ENCODE measurements at places on chromosomes 11 and 22. TPM values are rescaled to one million over a fixed set of nuclear protein-coding genes. Genes with fewer than 3 reads are reported as not detected.
A peak's percentile ranks its signal among the peaks of the same experiment; 100 is the strongest.

The NAALAD2 gene
- total RNA-seq: not detected

GRCh38 chr11:6640985-6641701 is 14.5 kb downstream of the DCHS1 start:
- H3K4me3 ChIP-seq: no peak overlapping the region
- H3K27me3 ChIP-seq: no peaks in the 10 kb centered on the region
- no peaks in the 10 kb centered on the region for H3K36me3 ChIP-seq

DNA sequence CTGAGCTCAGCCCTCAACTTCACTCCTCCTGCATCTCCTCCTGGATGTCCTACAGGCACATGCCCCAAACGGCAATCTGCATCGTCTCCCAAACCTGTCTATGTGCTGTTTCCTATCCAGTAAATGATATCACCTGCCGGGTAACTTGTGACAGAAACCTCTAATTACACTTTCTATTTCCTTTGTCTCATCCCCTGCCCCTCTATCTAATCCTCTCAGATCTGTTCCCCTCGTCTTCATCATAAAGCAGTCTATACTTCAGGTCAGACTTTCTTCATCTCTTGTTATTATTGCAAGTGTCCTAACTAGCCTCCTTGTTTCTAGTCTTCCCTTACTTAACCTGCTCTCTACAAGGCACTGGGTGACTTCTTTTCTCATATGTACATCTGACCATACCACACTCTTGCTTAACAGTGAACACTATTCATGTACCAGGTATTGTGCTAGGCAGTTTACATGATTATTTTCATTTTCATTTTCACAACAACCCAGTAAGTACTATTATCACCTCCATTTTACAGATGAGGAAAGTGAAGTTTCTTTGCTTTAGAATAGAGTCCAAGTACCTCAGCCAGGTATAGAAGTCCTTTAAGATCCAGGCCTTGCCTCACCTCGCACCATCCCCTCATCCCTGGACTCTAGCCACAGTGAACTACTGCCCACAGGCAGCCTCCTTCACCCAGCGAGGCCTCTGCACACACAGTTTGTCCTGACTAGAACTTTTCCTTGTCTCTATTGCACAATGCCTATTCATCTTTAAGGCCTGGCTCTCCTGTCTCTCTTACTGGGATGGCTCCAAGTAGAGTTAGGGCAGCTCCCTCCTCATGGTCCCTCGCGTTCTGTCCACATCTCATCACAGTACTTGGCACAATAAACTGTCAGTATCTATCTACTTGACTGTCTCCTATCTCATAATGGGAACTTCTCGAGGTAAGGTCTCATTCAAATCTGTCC is 22.1 kb upstream of the UCP3 start:
- peak overlapping the region; percentile 51 for H3K4me3 ChIP-seq
- peaks cover 20% of the 10 kb centered on the region for H3K36me3 ChIP-seq
- peaks cover 33% of the 10 kb centered on the region for H3K4me1 ChIP-seq
- no peaks in the 10 kb centered on the region for H3K27me3 ChIP-seq

DNA sequence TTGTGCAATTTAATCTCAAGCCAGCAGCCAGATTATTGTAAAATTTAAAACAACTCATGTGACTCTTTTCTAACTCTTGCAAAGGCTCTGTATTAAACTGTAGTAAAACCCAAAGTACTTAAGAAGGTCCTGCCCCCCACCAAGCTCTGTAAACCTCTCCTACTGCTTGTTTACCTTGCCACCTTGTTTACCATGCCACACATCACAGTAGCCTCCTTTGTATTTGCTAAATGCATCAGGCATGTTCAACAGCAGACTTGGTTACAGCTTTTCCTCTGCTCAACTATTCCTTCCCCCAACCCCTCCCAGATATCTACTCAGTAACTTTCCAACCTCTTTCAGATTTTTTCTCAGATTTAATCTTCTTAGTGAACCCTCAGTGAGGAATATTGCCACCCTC is 861.6 kb downstream of the METTL15 start:
- no peak overlapping the region for H3K4me3 ChIP-seq
- H3K27ac ChIP-seq: no peak overlapping the region
- H3K36me3 ChIP-seq: no peaks in the 10 kb centered on the region

GRCh38 chr11:9604134-9604533 is 30.7 kb downstream of the WEE1 start:
- DNase-seq: no peak
- peaks cover 32% of the 10 kb centered on the region for H3K4me1 ChIP-seq
- H3K27me3 ChIP-seq: peaks cover 3% of the 10 kb centered on the region
- H3K36me3 ChIP-seq: no peaks in the 10 kb centered on the region
- no peak overlapping the region for H3K4me3 ChIP-seq
- H3K27ac ChIP-seq: no peak overlapping the region

GRCh38 chr11:71499546-71499945 is 27.5 kb upstream of the KRTAP5-7 start:
- H3K4me1 ChIP-seq: no peaks in the 10 kb centered on the region
- H3K36me3 ChIP-seq: peaks cover 61% of the 10 kb centered on the region
- no peak for DNase-seq
- no peak overlapping the region for H3K4me3 ChIP-seq
- no peaks in the 10 kb centered on the region for H3K27me3 ChIP-seq
- H3K27ac ChIP-seq: no peak overlapping the region

DNA sequence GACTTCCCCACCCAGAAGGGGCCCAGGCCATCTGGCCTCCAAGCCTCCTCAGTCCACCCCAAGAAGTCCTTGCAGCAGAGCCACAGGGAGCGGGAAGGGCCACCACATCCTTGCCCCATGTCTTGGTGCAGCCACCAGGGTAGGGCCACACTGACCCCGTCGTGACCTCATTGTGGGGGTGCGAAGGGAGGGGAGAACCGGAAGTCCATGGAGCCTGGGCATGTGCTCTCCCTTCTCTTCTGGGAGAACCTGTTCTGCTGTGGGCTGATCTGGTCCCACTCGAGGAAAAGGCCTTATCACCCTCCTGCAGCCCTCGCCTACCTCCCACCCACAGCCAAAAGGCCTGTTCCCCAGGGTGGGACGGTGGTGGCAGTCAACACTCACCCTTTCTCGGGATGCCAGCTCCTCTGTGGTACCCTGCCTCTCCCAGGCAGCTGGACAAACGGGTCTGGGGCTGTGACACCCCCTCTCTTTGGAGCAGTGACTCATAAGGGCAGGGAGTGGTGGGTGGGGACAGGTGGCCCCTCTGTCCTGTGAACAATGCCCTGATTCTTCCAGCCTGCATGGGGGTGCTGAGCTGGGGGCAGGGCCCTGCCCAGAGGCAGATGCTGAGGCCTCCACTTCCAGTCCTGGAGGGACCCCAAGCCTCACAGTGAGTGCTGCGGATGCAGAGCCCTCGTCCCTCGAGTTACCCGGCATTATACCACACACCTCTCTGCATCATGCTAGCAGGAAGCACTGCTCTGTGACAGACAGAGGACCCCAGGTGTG is 14.6 kb upstream of the CTSD start:
- H3K4me3 ChIP-seq: no peak overlapping the region
- H3K27me3 ChIP-seq: no peaks in the 10 kb centered on the region
- no peaks in the 10 kb centered on the region for H3K36me3 ChIP-seq
- no peak overlapping the region for H3K27ac ChIP-seq
- peaks cover 3% of the 10 kb centered on the region for H3K4me1 ChIP-seq

The TBX1 gene
- total RNA-seq: not detected

Measured in activated CD8-positive, alpha-beta T cell treated with anti-CD3 and anti-CD28 coated beads for 36 hours (primary cell).